ENCODE measurements at places on chromosomes 6 and 20.

DNA sequence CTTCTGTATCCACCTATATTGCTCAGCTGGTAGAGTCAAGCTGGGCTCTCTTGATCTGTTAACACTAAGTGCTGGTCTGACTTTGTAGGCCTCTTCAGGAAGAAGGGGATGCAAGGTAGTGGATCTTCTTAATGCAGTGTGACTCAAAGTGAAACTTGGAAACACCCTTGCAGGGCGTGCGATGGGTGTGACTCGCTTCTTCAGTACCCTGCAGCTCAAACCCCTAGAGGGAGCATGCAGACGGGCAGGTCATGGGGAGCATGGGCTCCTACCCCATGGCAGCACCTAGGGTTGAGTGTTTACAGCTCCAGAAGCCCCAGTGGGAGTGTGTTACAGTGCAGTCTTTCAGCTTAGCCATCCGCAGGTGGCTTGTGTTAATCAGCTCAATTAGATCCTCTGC is 757 bp upstream of the SAMD3 start:
- no peak for DNase-seq

- DNase-seq = peak; percentile 59
Observed at GRCh38 chr6:129730477-129731165, 20.6 kb upstream of the ARHGAP18 start.

GRCh38 chr20:41182296-41183212 is 45.2 kb downstream of the PLCG1 start:
- DNase-seq = no peak

- no peak for DNase-seq
Observed at GRCh38 chr6:21831521-21832291, 238.2 kb downstream of the SOX4 start.

DNA sequence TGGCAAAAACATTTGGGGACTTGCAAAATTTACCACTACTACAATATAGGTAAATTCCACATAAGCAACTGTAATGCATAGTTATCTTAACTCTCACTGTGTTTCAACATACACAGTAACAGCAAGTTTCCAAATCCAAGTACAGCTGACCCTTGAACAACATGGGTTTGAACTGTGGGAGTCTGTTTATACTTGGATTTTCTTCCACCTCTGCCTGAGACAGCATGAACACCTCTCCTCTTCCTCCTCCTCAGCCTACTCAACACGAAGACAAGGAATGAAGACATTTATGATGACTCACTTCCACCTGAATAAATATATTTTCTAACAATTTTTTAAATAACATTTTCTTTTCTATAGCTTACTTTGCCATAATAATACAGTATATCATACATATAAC is 25.6 kb downstream of the MAN1A1 start:
- DNase-seq = no peak

DNA sequence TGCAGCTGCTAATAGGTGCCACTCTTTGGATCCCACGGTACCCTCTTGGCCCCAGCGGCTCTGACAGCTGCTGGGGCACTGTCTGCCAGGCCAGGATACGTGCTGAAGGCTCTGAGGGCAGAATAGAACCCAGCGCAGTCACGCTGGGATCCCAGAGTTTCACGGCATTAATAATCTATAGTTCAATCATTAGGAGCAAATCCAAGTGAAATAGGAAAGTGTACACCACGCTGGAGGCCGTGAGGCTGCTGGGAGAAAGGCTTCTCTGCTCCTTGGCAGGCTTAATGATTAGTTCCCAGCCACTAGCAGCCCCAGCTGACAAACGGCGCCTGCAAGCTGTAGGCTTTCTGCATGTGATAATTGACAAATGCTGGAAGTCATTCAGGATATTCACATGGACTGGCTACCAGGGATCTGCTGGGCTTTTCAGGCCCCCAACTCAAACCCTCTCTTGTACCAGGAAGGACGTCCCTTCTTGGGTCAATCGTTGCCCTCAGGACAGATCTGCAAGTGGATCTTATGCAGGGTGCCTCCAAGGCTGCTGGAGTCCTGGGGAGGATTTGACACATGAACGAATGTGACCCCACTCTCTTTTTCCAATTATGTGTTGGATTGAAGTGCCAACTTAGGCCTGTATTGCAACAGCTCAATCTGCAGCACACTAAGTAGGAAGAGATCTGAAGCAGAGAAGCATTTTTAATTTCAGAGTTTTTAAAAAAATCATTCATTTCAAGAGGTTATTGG is 50.1 kb upstream of the INSM1 start:
- DNase-seq = no peak

GRCh38 chr6:143368426-143368825 is 82.1 kb downstream of the ADAT2 start:
- DNase-seq = peak; percentile 21

DNA sequence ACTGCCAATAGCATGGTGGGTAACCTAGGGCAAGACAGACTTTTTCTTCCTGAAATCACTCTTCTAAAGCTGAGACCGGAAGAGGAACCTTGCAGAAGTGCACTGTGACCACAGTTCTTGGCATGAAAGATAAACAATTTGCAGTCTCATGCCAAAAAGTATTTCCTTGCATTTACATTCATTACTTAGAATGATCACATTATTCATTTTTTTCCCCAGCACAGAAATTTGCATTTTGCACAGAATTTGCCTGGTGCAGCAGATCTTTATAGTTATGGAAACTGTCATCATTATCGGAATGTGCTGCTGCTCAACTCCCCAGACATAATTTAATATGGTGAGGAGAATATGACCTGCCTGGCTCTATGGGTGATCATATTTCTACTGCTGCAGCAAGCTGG is 42.2 kb upstream of the EDN3 start:
- peak; percentile 32 for DNase-seq

DNA sequence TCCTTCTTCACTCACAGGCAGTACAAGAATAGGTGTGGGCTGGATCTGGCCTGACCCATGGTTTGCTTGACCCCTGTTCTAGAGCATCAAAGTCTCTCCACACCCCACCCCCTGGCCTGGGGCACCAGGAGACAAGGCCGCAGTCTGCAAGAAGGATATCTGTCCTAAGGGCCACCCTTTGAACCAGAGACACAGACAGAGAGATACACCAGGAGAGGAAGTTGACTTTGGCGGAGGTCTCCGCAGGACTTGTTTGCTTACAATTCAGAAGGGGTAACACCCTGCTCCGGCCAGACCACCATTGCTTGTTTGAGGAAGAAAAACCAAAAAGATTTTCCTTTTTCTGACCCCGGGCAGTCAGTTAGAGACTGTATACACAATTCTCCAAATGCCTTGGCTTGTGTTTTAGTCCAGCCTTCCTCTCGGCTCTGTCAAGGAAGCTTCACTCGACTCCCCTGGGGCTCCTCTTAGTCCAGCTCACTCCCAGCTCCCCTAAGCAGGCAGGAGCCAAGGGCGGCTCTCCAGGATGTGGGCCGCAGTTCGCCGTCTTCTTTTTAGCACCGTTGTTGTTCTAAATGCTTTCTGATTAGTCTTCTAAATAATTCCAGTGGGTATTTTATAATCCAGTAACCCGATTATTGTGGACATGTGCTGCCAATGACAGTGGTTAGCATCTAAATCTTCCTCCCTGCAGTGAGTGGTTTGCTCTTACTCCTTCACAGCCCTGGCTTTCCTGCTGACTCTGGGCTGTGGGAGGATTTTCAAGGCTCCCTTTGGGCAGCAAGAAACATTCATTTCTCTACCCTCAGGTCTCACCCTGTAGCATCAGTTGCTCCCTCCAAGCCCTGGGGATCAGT is 58.6 kb upstream of the MRPS10 start:
- DNase-seq = no peak

DNA sequence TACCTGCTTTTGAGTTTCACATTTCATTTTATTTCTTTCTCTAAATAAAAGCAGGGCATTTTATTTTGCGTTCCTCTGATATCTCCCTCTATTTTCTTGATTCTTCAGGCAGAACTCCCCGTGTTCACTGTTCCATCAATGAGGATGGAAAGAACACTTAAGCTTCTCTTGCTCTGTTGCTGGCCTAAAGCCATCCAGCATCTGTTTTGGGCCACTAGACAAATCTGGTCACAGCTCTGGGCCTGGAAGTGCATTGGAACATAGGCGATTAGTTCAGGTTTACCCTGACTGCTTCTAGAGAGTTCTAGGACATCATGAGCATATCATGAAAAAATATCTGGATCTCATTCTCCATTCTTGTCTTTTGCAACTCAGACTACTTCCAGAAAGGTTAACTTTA is 611.2 kb downstream of the UTRN start:
- DNase-seq = no peak

DNA sequence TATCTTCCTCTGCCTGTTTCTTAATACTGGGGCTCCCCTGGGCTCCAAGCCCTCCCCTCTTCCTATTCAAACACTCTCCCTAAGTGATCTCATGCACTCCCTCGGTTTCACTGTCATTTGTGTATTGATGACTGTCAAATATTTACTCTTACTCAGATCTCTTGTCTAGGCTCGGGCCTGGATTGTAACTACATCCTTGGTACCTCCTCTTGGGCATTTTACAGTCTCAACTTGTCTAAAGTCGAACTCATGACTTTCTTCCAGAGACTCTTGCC is 189.4 kb upstream of the PRDM1 start:
- no peak for DNase-seq

GRCh38 chr20:38094373-38094891 is 60.9 kb downstream of the RPRD1B start:
- DNase-seq = peak; percentile 91

- no peak for DNase-seq
Observed at GRCh38 chr6:15854826-15855710, 192.2 kb upstream of the DTNBP1 start.

GRCh38 chr20:32125506-32125905 is 16.0 kb downstream of the TM9SF4 start:
- DNase-seq = no peak

DNA sequence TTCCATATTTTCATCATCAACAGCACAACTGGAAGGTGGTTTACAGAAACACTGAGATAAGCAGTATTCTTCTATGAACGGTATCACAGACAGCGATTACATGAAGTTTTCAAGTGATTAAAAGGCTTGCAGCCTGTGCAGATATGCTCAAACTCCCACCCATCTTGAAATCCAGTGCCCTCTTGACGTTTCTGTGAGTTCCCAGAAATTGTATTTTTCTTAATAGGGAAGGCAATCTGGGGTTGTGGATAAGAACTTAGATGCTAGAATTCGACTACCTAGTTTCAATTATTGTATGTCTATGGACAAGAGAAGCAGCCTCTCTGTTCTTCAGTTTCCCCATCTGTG is 290.3 kb downstream of the ZNF217 start:
- DNase-seq = no peak

GRCh38 chr6:47321577-47321976 is 11.9 kb upstream of the TNFRSF21 start:
- DNase-seq = no peak

DNA sequence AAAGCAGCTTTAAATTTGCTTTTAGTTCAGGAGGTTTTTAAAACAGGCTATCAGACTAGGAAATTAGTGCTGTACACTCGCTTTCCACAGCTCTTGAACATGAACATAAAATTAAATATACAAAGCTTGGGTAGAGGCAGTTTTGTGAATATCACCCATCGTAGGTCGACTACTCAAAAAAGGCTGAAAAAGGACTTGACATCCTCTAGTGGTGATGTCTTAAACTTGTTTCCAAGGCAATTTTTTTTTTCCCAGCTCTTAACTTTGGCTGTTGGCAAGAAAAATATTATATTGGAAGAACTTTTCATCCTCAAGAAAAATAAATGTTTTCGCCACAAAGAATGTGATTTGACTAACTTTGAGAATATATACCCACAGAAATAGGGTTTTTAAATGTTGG is 2.9 kb downstream of the MAP7 start:
- DNase-seq = peak; percentile 35

DNA sequence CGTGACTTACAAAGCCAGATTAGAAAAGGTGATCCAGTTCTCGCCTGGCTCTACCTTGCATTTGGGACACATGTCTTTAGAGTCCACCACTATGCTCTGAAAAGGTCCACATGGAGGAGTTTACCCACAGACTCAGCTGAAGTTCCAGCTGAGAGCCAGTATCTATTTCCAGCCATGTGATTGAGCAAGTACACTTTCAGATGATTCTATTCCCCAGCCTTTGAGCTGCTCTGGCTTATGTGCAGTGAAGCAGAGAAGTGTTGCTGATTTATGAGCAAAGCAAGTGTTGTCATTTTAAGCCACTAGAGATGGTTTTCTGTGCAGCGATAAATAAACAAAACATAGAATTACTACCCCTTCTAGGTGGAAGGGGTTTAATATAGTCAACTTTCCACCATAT is 520.8 kb upstream of the RNF217 start:
- no peak for DNase-seq

- DNase-seq = no peak
Observed at GRCh38 chr20:1232286-1233111, 6.7 kb downstream of the RAD21L1 start.

- DNase-seq = no peak
Observed at GRCh38 chr6:142030115-142030619, 102.6 kb upstream of the GJE1 start.

DNA sequence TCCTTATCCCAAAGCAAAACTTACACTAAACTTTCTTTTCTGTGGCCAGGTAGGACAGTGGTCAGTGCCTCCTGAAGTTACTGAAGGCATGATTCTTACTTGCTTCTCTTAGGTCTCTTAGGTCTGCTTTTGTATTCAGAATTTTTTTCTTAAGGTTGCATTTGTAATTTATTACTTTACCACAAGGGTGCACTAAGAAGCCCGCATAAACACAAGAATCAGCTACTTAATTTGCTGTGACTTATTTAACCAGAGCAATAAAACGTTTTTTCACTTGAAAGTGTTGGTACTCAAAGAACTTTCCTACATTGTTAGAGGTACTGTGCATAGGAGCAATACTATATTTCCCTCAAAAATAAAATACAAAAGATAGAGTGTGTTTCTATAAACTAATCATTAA is 75.4 kb upstream of the LAMA2 start:
- DNase-seq = no peak

- no peak for DNase-seq
Observed at GRCh38 chr6:125165256-125165655, 11.7 kb downstream of the TPD52L1 start.

GRCh38 chr20:42281801-42282200 is 663.6 kb upstream of the CHD6 start:
- no peak for DNase-seq

DNA sequence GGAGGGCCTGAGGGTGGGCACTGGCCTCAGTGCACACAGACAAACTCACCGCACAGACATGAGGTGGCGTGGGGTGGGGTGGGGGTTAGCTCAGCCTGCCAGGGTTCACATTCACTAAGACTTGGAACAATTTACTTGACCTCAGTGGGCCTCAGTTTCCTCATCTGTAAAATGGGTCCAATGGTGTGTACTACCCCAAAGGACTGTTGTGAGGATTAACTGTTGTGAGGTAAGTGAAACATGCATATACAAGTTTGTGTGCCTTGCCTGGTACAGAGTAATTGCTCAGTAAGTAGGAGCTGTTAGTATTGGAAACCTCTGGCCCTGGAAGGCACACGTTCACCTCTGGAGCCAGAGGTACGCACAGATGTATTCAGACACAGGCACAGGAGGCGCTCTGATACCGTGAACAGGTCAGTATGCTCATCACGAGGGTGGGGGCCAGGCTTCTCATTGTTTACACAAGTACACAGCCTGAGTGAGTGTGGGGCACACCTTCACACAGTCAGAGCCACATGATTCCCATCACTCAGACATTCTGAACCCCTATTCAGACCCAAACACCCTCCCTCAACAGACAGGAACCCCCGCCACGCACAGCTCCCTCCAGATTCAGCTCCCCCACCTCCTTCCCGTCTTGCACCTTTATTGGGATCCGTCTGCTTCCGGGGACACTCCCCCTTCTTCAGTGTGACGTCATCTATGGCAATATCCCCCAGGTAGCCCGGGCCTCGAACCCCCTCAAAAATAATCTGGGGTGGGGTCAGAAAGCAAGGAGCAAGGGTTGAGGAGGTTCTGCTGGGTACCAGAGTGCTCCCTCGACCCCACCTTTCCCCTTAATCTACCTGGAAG is 59.9 kb downstream of the MDGA1 start:
- no peak for DNase-seq
